ENCODE measurements at places on chromosomes 13 and 19.

DNA sequence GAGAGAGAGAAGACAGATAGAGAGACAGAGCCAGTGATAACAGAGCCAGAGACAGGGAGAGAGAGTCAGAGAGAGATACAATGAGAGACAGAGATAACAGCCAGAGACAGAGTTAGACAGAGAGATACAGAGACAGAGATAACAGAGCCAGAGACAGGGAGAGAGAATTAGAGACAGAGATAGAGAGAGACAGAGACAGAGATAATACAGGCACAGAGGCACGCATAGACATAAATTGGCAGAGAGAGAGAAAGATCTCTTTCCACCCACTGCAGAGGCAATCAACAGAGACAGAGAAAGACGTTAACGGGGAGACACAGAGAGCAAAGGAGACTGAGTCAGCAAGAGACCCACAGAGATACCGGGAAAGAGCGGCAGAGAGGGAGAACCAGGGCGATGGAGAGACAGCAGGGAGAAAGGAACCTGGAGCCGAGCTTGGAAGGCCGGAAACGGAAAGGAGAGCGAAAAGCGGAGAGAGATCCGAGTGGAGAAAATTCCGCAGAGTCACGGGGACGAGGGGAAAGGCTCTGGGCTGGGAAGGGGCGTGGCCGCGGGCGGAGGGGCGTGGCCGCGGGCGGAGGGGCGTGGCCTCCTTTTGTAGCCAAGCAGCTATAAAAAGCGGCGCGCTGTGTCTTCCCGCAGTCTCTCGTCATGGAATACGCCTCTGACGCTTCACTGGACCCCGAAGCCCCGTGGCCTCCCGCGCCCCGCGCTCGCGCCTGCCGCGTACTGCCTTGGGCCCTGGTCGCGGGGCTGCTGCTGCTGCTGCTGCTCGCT, at the start of gene TNFSF9:
TNFSF9 (plus strand) TSS at position 641 of the 777 bp plus-strand sequence; CDS start at position 652, 11 bp downstream.
- DNase-seq: peak; percentile 82

DNA sequence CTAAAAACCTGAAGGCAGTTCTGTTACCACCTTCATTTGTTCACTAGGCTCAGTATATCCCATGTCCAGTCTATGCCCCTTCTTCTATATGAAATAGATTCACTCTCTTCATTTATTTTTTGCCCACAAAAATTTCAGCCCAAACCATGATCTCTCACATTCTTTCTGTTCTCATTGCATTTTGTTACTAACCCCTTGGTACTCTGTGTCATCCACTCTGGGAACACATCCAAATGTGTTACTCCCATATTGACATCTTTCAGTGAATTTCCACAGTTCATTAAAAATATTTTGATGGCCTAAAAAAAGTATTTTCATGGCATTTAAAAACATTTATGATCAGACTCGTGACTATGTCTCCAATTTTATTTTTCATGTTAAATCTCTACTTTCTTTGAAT, 378.9 kb downstream of the SLITRK1 start:
- no peak for DNase-seq

DNA sequence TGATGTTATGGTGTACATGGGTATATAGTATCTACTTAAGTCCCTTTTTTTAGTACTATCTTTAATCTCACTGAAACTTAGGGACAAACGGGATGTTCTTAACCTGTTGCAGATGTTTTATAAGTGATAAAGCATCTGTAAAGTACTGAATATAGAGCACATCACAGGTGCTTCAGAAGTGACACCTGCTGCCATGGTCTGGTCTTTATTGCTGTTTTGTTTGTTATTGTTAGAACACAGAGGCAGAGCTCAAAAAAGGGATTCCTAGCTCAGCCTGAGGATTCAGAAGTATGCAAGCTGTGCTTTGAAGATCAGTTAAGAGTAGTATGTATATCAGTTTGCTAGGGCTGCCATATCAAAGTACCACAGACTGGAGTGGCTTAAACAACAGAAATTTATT, 219.5 kb downstream of the DCT start:
- DNase-seq: no peak

DNA sequence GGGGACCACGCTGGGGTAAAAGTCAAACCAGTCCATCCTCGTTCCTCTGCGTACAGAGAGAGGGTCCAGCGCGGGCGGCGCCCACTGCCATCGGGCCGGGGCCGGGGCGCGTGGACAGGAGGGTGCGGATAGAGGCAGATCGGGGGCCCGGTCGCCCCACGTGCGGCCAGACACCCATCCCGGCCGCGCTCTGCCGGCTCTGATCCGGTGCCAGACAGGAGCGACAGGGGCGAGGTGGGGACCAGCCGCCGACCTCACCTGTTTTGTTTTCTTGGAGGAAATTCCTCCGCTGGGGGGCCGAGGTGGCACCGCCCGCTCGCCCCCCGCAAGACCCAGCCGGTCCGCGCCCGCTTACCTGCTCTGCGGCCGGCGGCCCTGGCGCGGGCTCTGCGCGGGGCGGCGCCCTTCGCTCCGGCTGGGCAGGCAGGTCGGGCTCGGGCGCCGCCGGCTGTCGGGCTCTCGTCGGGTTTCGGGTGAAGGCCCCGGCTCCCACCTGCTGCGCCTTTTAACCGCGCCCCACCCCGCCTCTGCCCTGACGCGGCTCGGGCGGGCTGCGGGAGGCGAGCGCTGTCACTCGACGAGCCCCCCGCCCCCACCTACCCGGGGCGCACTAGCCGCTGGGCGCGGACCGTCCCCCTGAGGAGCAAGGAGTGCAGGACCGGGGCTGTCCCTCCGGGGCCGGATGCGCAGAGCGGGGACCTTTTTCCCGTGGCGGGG, at the start of gene GJB6:
GJB6 (minus strand) TSS at position 481 of the 717 bp plus-strand sequence. CDS start 8,839 bp downstream, outside the sequence.
- no peak for DNase-seq

DNA sequence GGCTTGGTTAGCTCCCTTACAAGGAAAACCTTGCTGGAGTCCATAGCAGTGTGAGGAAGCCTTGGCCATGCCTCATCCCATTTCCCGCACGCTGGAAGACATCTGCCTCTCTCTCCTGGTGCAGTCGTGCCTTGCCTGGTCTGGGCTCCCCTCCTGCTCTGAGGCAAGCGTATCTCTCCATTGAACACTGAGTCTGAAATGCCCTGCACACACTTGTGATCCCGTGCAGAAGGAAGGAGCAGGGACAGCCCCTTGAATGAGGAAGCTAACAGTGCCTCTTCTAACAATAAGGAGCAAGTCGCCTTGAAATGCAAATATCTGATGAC, 407 bp upstream of the ZNF440 start:
- DNase-seq: no peak

GRCh38 chr19:16536130-16536529, 6.1 kb downstream of the CHERP start:
- no peak for DNase-seq

- DNase-seq: no peak
These were observed 9.4 kb downstream of the ARMC6 start for GRCh38 chr19:19042732-19043280.

GRCh38 chr13:110228936-110229904, 77.7 kb downstream of the COL4A1 start:
- no peak for DNase-seq

- no peak for DNase-seq
These were observed 32.5 kb upstream of the C1QTNF9 start for GRCh38 chr13:24276861-24277260.

- DNase-seq: no peak
These were observed 96.3 kb downstream of the VWA8 start for GRCh38 chr13:41864658-41865057.

- no peak for DNase-seq
These were observed 22.3 kb upstream of the CYSLTR2 start for GRCh38 chr13:48631441-48631840.

DNA sequence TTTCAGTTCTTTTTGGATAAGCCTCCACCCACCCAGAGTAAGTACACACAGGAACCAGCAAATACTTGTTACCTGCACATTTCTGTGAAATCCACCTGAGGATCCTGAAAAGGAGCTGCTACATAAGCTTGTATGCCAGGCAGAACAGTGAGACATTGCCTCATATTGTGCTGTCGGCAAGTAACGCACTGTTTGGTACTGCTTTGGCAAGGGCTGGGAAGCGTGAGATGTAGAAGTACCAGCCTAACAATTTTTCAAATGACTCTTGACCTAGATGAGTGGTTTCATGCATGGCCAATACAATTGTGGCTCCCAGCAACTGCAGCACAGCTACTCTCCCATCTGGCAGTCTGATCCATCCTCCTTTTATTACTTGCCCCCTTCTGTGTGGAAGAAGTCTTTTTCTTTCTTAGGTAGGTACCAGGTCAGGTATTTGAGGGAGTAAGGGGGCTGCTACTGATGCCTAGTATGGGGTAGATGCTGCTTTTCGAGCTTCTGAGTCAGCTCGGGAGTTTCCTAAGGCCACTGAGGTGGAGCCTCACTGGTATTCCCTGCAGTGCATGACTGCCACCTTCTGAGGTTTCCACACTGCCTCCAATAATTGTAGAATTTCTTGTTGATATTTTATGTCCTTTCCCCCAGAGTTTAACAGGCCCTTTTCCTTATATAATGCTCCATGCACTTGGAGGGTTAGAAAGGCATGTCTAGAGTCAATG, 52.2 kb downstream of the ZNF737 start:
- DNase-seq: no peak

DNA sequence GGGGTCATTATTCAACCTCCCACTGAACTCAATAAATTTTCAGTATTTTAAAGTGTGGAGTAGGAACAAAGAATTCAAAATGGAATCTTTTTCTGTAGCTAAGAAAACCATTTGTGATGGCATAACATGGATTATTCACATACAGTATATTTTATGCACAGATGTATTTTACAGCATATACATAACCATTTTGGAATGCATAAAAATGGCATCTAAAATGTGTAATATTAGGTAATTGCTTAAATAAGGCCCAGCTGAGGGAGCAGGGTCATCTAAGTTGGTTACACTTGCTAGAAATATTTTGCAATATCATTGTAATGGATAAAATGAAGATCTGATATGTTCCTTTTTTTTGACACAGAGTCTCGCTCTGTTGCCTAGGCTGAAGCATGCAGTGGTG, 146.9 kb downstream of the LMO7 start:
- DNase-seq: no peak

- no peak for DNase-seq
These were observed 298.6 kb downstream of the DCLK1 start for GRCh38 chr13:35832551-35832950.

- peak; percentile 48 for DNase-seq
These were observed at the start of gene USP12 for GRCh38 chr13:27171244-27171826. Gene USP12, minus strand, starts transcription at chr13:27171811. Its CDS starts 172 bp downstream, at chr13:27171639.

DNA sequence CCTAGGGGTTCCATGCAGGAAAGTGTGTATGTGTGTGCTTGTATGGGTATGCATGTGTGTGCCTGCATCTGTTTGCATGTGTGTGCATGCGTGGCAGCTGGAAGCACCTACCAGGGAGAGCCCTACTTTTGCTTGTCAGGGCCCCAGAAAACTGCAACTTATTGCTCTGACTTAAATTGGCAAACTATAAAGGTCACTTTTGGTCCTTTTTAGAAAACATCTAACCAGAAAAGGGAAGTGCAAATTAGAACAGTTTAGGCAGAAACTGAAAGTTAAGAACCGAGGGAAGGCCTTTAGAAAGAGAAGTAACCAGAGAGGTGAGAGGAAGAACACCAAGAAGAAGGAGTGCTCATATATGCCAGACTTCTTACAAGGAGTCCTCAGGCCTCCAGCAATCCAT, 32.5 kb downstream of the DLEU7 start:
- DNase-seq: no peak

DNA sequence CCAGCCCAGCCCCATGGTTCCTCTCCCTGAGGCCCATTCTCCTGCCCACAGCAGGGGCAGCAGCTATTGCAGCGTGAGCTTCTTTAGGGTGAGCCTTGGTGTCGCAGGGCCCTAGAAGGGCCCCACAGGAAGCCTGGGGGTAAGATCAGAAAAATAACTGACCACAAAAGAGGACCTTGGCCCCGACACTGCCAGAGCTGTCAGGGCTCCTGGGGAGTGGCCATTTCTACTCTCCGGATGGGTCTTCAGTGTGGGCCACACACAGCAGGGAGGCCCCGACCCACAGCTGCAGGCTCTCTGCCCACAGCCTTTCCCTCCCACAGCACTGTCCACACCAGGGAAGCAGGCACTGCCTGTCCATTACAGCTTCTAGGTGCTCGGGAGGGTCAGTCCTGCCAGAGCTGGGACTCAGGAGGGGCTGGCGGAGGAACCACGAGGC, 3.5 kb upstream of the SIGLEC8 start:
- no peak for DNase-seq

GRCh38 chr13:54758795-54759194, 1730.2 kb downstream of the OLFM4 start:
- DNase-seq: no peak

Data from activated CD4-positive, alpha-beta T cell treated with anti-CD3 and anti-CD28 coated beads for 4 hours (primary cell).